ENCODE measurements at places on chromosomes 11 and 22.

- no peak for DNase-seq
These were observed 211.3 kb downstream of the NXPE2 start for GRCh38 chr11:114889594-114890011.

- no peak for DNase-seq
These were observed 309.8 kb downstream of the TTC28 start for GRCh38 chr22:28369854-28370253.

DNA sequence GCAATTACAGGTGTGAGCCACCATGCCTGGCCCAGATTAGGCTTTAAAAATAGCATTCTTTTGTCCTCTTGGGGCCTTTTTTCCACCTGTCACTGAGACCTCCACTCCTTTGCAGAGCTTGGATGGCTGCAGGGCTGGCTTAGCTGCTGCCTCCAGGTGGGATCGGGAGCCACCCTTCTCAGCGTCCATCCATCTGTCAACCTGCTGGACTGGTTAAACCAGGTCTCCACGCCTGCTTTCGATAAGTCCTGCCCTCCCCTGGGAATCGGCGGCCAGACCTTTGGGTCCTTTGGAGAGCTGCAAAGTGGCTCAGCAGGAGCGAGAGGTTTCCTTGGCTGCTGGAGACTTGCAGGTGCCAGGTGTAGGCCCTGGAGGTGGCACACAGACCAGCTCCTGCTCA, 23.4 kb upstream of the GRAMD4 start:
- no peak for DNase-seq

- no peak for DNase-seq
These were observed 30.3 kb downstream of the CNTF start for GRCh38 chr11:58652726-58653280.

DNA sequence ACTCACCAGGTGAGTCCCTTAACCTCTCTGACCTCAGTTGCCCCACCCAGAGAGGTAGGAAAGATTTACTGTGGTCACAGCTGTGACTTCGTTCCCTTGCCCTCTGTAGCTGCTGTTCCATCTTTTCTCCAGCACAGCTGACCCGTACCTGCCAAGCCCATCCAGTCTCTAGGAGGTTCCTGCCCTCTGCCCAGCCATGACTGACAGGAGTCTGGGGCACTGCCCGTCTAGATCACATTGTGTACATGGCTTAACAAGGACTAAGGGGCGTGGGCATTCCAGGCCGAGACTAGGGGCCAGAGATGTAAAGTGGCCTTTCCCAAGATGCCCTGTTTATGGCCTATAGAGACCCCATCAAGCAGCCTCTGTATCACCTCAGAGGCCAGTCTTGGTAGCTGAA, 132.0 kb downstream of the PARVA start:
- DNase-seq = no peak

DNA sequence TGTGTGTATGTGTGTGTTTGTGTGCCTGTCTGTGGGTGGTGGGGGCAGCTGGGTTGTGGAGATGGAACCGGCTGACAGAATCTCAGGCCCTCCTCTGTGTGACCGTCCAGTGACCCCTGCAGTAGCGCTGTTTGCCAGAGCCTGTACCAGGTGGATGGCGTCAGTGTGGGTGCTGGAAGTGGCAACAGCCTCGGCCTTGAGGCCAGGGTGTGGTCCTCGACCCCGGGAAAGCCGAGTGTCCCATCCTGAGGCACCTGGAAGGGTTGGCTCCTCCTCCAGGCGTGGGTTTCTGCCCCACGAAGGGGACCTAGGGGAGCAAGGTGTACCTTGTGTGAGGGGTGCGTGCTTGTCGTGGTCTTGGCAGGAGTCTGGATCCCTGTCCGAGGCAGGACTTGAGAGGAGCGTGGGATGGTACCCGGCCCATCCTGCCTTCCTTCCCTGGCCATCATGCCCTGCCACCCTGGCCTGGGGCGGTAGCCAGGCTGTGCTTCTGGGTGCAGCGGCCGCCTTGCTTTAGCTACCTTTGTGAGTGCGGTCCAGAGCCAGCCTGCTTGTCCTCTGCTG, 16.5 kb downstream of the TPCN2 start:
- DNase-seq = no peak

- DNase-seq = no peak
These were observed 9.4 kb downstream of the FADS2 start for GRCh38 chr11:61837411-61838005.

DNA sequence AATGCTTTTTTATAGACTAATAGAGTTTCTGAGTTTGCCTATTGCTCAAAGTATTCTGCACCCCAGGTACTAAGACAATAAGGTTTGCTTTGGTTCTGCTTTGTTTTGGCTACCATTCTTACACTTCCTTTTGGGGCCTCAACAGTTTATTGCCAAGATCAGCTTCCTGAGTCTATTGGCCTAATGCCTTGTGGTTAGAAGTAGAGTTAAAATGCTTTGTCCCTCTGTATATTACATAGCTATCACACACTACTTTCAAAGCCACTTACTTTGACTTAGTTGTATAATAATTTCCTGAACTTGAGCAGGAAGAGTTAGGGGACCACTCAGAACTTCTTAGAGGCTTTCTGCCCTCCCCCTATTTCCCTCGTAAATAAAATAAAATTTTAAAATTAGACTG, 96.5 kb downstream of the DLG2 start:
- DNase-seq = no peak

GRCh38 chr11:3169255-3170043, 4.3 kb upstream of the OSBPL5 start:
- DNase-seq = peak; percentile 44

- no peak for DNase-seq
These were observed 33.8 kb downstream of the EHF start for GRCh38 chr11:34654483-34655334.

- peak; percentile 96 for DNase-seq
These were observed at the start of gene APOBEC3C for GRCh38 chr22:39013942-39014722. APOBEC3C (plus strand) TSS chr22:39014257; CDS start chr22:39014363, 106 bp downstream.

DNA sequence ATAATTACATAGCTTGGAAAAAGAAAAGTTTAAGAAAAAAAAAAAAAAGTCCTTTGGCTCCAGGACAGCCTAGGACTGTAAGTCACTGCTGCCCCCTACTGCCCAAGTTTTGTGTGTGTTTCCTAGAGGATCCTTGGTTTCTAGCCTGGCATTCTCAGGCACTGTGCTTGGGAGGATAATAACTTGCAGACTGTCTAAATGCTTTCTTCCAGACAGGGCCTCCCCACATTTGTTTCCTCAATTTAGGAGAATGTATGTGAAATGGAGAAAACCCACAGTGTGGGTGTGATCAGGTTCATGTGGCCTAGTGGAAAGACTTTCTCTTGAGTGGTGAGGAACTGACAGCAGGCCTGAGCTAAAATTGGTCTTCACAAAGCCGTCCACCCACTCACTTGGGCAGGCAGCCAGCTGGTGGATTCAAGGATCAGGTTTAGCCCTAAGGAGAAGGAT, 191.0 kb downstream of the NAV2 start:
- DNase-seq = peak; percentile 92

DNA sequence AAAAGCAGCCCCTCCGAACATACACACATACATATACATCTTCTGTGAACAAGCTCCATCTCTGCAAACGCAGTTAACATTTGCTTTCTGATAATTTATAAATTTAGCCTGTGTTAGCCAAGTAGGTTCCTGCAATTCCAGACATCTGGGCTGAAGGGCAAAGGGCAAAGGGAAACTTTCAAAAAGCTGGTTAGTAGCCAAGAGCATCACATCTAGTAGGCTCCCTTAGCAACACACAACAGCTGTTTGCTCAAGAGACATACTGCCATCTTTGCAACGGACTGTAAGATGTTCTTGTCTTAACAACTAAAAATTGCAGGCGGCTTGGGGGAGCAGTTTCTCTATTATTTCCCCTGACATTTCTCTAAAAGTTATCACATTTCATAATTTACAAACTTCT, 134.9 kb downstream of the RBFOX2 start:
- peak; percentile 26 for DNase-seq

GRCh38 chr11:47688111-47688510, 27.1 kb downstream of the AGBL2 start:
- no peak for DNase-seq

DNA sequence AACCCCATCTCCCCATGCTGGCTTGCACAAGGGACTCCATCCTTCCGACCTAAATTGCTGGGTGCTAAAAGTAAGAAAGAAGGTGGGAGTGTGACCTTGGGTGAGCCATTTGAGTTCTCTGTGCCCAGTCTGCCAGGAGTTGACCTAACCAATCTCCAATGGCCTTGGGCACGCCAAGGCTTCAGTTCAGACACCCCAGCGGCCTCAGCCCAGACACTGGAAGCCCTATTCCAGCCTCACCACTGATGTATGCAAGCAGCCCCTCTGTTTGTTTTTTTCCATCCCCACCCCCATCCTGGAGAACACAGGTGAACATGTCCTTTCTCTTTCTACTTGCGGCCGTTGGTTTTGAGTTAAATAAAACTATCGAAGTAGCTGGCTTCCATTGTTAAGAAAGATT, 31.9 kb downstream of the MYH9 start:
- no peak for DNase-seq

- DNase-seq = no peak
These were observed 4.1 kb downstream of the SLC25A45 start for GRCh38 chr11:65378208-65378927.

DNA sequence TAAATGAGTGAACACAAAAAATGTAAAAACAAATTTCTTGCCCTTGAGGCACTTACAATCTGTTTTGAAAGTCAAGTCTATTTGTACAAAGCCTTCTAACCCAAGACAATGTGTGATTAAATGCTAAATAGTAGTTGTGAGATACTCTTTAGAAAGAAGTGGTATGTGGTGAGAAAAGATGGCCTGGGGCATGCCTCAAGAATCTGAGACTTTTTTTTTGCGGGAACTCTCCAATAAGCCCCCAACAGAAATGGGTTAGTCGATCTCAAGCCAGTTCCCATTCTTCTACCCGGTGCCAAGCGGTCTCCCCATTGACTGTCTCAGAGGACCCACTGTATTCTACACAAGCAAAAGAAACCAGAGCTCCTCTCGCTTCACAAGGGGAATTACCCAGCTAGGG, 26.9 kb upstream of the TBCEL start:
- no peak for DNase-seq

GRCh38 chr11:57802411-57802810, 40.8 kb downstream of the CTNND1 start:
- no peak for DNase-seq

DNA sequence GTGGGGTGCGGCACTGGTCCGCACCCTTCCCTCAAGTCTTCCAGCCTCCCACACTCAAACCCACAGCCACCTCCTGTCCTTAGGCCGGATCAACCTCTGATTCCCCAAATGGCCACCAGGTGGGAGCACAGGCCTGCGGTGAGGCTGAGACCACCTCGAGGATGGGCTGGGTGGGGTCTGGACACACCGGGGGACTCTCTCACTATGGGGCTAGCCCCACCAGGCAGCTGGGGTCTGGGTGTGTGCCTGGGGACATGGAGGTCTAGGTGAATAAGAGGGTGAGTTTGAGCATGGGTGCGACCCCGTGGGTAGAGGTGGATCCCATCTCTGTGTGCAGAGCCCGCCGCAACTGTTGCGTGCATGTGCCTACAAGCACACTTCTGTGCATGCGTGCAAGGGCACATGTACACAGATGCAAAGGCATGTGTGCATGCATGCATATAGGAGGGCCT, 32.6 kb downstream of the MYO18B start:
- no peak for DNase-seq

- DNase-seq = no peak
These were observed 486.9 kb downstream of the MIAT start for GRCh38 chr22:27144321-27144720.

GRCh38 chr11:47499161-47499560, 50.2 kb upstream of the RAPSN start:
- no peak for DNase-seq

GRCh38 chr11:115606498-115607220, 102.4 kb upstream of the CADM1 start:
- peak; percentile 76 for DNase-seq

DNA sequence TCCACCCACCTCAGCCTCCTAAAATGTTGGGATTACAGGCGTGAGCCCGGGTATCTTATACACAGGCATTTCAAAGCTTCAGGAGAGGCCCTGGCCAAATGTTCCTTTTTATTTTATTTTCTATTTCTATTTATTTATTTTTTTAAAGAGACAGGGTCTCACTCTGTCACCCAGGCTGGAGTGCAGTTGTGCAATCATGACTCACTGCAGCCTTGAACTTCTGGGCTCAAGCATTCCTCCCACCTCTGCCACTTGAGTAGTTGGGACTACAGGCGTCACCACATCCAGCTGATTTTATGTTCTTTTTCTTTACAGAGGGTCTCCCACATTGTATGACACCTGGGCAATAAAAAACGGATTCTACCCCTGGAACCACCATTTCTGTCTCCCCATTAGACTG, 71.2 kb downstream of the FBXO7 start:
- no peak for DNase-seq

- DNase-seq = no peak
These were observed 2.2 kb downstream of the BRD1 start for GRCh38 chr22:49825436-49825835.

DNA sequence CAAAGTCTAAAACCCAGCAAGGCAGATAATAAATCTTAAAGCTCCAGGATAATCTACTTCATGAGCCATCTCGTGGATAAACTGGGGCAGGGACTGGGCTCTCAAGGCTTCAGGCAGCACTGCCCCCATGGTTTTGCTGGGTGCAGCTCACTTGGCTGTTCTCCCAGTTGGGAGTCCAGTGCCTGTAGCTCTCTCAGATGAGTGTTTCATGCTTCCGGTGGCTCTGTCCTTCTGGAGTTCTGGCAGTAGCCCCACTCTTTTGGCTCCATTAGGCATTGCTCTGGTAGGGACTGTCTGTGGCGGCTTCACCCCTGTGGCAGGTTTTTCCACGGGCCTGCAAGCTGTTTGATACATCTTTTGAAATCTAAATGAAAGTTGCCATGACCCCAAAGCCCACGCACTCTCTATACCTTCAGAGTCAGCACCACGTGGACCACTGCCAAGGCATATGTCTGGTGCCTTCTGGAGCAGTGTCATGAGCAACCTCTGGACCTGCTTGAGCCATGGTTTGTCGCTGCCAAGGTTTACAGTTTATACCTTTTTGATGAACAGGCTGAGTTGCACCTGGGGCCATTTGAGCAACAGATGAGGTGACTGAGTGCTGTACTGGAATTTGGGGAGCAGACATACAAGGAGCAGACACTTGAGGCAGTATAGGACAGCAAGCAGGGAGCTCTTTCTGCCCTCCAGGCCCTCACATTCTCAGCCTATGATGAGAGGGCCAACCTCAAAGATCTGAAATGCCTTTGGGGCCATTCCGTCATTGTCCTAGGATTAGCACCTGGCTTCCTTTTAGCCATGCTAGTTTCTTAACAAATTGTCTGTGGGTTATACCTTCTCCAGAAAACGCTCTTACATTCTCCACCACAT, 48.6 kb downstream of the MTNR1B start:
- DNase-seq = no peak

DNA sequence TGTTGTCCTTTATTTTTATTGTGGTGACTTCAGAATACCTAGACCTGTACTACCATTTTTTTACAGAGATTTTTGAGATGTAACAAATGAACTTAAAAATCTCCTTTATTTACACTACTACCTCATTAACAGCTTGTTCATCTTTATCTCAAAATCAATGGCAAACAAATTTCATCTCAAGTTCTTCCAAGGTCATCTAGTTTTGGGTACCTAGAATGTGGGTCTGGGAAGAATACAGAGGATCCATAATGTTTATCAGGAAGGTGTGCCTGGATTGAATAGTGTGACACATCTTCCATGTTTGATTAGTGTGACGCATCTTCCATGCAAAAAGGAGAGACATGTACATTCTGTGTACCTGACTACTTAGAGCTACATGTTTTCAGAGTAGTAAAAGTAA, 63.3 kb upstream of the CCDC179 start:
- DNase-seq = no peak
